ENCODE measurements at places on chromosomes 11 and 22. TPM values are rescaled to one million over a fixed set of nuclear protein-coding genes. Genes with fewer than 3 reads are reported as not detected.

GRCh38 chr11:116409238-116409637 lies 363.5 kb downstream of the BUD13 start:
- DNase-seq: no peak

HARBI1 gene
- total RNA-seq: 5.2 TPM

DNA sequence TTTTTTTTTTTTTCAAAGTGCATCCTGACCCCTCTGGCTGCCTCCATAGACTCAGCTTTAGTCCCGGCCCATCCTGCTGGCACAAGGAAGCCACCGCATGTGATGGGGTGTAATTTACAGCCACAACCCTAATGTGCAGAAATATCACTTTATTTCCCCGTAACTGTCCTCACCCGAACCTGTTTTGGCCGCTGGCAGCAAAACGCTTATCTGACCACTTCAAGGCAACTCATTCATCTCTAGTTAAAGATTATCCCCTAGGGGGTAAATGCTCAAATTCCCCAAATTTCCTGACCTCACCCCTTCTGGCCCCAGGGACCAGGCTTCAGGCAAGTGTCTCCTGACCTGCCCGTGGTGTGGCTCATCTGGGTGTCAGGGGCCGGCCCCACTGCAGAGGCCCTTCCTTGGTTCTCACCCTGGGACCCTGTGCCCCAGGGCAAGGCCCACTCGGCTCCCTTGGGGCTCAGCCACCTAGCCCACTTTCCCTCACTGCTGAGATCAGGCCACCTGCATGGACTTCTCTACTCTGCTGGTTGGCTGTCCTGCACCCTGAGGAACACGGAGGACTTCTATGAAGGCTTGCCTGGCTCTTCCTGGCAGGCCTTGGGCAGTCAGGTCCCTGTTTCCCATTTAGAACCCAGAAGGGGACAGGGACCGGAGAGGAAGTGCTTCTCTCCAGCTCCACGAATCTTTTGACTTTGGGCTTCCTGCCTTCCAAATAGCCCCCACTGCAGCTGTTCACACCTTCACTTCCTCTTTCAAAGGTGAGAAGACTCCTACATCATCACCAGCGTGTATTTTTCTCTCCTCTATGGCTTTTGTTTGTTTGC lies 53.3 kb downstream of the WNT11 start:
- no peak for DNase-seq

WNT11 gene
- 4.4 TPM for total RNA-seq

GRCh38 chr11:110046775-110047380 lies 46.3 kb upstream of the ZC3H12C start:
- no peak for DNase-seq

- DNase-seq: no peak
Observed at GRCh38 chr11:117420143-117420485, 92.5 kb downstream of the CEP164 start.

DNA sequence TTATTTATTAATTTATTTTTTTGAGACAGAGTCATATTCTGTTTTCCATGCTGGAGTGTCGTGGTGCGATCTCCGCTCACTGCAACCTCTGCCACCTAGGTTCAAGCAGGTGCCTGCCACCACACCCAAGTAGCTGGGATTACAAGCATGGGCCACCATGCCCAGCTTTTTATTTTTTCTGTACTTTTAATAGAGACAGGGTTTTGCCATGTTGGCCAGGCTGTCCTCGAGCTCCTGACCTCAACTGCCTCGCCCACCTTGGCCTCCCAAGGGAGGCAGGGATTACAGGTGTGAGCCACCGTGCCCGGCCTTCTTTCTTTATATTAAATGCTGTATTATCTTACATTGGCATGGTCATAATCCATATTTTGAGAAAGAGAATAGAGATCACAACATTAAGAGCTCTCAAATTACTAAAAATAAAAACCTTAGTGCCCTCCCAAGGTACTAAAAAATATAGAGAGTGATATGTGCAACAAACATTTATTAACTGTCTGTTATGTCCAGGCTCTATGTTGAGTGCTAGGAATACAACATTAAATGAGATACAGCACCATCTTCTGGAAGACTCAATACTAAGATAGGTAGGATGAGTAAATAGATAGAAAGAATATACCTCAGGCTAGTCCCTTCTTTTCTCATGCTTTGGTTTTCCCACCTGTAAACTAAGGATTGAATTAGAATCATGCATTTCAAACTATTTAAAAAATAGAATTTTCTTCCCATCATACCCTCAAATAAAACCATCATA lies 84.1 kb downstream of the BBOX1 start:
- DNase-seq: no peak

YPEL1 gene
- total RNA-seq: 15.1 TPM

DNA sequence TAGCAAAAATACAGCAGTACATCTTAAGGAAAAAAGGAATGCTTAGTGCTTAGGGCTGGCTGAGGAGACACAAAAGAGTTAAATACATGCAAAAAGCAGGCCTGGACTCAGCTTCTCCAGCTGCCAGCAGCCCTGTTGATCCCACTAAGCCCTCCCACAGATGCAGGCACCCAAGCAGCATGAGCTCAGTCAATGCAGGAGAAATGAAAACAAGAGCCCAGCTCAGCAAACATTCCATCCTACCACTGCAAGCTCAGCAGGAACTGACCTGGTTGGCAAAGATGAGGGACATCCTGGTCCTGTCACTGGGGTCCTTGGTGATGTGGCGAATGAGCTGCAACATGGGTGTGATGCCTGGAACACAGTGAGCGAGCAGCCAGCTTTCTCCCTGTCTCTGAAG lies 5.8 kb downstream of the CYB5R2 start:
- DNase-seq: no peak

GRCh38 chr22:43292630-43293018 lies 50.5 kb downstream of the SCUBE1 start:
- DNase-seq: no peak

- DNase-seq: peak; percentile 69
Observed at GRCh38 chr11:8242499-8243280, 21.0 kb downstream of the LMO1 start.

- DNase-seq: peak; percentile 94
Observed at GRCh38 chr11:2305788-2306451, 4.1 kb downstream of the TSPAN32 start.

- DNase-seq: no peak
Observed at GRCh38 chr11:14095882-14096281, 133.4 kb downstream of the SPON1 start.

DNA sequence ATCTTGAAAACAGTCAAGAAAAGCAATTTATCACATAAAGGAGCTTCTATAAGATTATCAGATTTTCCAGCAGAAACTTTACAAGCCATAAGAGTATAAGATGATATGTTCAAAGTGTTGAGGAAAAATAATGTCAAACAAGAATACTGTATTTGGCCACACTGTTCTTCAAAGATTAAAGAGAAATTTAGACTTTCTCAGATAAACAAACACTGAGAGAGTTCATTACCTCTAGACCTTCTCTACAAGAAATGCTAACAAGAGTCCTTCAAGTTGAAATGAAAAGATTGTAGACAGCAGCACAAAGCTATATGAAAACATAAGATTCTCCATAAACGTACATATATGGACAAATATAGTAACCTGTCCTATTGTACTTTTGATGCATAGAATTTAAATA lies 8.0 kb upstream of the MTMR2 start:
- no peak for DNase-seq

DNA sequence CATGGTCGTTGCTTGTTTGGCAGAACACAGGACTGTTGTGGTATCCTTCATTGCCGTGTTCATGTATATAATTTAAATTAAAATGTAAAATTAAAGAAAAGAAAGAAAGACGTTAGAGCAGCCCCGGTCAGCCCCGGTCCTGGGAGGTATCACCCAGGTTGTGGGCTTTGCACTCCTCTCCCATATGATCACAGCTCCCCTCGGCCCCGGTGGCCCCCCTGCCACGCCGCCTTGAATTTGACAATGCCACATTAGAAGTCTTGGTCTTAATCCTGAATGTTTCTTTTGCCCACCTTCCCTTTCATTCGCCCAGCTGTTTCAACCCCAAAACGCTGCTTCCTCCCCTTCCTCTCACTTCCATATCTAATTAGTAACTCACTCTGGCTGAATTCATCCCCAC lies 11.4 kb downstream of the APOBEC3A start:
- no peak for DNase-seq

- DNase-seq: no peak
Observed at GRCh38 chr11:10488121-10488933, 33.3 kb downstream of the AMPD3 start.

GRCh38 chr11:113989916-113990315 lies 15.0 kb downstream of the HTR3A start:
- no peak for DNase-seq

DNA sequence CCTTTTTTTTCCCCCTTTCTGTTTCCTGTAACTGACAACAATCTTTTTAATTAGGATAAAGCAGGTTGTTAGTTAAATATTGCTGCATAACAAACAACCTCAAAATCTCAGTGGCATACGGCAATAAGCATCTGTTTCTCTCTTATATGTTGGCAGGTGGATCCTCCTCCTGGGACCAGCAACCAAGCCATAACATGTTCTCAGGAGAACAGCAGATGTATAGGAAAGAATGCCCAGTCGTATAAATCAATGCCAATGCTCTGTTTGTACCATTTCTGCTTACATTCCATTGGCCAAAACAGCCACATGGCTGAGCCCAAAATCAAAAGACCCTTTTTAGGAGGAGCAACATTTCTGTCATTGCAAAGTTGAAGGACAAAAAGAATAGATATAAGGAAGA lies 445.7 kb downstream of the AASDHPPT start:
- no peak for DNase-seq

GRCh38 chr11:11844272-11844671 lies 2.5 kb downstream of the USP47 start:
- DNase-seq: no peak

DNA sequence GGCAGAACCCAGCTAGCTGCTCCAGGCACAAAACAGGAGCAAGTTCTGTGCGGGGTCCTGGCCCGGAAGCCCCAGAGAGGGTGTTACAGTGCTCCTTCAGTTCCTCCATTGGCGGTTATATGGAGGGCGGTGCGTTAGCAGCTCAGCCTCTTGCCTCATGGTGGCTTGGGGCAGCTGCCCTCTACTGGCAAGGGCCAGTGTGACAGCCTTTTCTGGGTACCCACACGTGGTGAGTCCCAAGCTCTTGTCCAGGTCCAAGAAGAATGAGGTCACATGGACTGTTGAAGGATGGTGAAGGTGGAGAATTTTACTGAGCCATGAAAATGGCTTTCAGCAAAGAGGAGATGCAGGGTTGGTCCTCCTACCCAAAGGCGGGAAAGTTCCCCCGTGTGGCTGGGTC lies 100.5 kb downstream of the WT1 start:
- DNase-seq: no peak

- no peak for DNase-seq
Observed at GRCh38 chr11:19933132-19933735, 220.6 kb downstream of the NAV2 start.

- DNase-seq: peak; percentile 11
Observed at GRCh38 chr11:60788401-60789125, 3.4 kb downstream of the MS4A10 start.

- DNase-seq: no peak
Observed at GRCh38 chr11:47918882-47919495, 61.4 kb upstream of the PTPRJ start.

ASCL2 gene
- not detected for total RNA-seq

DNA sequence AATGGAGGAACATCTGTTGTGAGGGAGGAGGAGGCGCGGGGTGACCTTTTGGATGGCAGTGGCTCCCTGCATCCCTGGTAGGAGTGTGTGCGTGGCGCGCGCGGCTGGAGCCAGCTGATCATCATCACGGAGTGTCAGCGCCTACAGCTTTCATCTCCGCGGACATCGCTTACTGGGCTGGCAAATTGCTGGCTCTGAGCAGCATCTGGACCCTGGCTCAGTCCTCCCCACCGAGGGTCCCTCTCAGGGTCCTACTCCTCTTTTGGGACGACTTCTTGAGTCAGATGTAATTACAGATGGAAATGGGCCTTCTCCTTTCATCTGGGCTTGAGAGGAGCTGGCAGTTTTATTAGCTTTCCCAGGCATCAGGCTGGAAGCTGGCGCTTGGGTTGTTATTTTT lies 85.3 kb downstream of the CACNA1I start:
- no peak for DNase-seq

DNA sequence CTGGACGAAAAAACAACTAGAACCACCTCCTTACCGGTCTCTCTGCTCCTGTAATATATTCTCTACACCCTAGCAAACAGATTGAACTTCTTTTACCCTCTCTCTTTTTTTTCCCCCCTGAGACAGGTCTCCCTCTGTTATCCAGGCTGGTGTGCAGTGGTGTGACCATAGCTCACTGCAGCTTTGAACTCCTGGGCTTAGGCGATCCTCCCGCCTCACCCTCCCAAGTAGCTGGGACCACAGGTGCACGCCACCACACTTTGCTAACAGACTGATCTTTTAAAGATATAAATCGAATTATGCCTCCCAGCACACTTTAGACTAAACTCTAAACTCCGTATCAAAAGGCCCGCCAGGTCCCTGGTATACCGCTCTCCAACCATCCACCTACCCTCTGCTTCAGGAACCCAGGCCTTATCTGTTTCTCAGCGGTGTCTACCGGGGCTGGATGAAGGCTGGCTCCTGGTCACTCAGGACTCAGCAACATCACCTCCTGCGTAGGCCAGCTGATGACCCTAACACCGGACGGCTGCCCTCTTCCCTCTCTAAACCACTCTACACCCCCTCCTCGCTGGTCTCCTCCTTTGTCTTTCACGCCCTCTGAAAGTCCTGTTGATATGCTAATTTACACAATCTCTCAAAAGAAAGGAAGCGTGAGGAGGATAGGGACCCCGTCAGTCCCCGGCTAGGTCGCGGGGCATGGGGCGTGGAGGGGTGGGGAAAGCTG lies 745 bp downstream of the C22orf39 start:
- no peak for DNase-seq

DNA sequence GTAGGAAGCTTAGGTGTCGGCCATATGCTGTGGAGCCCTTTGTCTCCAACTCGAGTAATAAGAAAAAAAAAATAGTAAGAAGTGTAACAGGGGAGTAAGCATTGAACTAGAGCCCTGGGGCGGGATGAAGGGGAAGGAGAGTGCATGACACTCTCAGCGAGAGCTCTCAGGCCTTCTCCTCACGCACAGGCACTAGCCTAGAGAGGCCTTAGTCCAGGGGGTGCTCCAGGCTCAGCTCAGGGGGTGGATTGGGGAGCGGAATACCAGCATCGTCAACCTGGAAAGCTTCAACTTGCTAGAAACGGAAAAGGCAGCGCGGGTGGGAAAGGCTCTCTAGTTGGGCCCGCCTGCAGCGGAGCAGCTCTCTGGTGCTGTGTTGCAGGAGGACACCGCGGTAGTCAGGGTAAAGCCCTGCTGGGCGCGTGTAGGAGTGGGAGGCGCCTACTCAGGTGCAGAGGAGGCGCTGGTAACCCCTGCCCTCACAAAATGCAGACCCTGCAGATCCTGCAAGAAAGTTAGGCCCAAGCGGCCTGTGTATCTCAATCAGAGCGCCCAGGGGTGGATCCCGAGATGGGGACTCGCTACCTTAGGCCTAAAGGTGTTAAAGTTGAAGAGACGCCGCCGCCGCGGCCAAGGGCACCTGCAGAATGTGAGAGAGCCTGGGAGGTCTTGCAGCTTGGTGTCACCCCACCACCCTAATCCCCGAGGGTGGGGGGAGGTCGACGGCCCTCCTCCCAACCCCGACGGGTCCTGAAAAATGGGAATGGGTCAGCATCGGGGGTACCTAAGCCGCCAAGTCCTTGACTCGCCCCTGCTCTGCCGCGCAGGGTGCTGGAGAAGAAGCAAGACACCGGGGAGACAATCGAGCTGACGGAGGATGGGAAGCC lies 2.8 kb downstream of the SLC17A6 start:
- no peak for DNase-seq

Data from lung (tissue), 17 donors.